ENCODE measurements at places on chromosomes 5 and 9. TPM values are rescaled to one million over a fixed set of nuclear protein-coding genes. Genes with fewer than 3 reads are reported as not detected.

The TRIM7 gene
- 7.9 TPM for total RNA-seq

The SVEP1 gene
- total RNA-seq = 0.33 TPM

The SV2C gene
- not detected for total RNA-seq

The CCL28 gene
- total RNA-seq = 2.7 TPM

The STOML2 gene
- total RNA-seq = 170 TPM

Data from vein endothelial cell (primary cell).